ENCODE measurements at places on chromosomes 7 and 10. TPM values are rescaled to one million over a fixed set of nuclear protein-coding genes. Genes with fewer than 3 reads are reported as not detected.

Gene JCAD
- 11.1 TPM for total RNA-seq

- no peak for DNase-seq
- no peaks in the 10 kb centered on the region for H3K27me3 ChIP-seq
- no peak overlapping the region for H3K4me3 ChIP-seq
- no peaks in the 10 kb centered on the region for H3K36me3 ChIP-seq
- H3K4me1 ChIP-seq, result no peaks in the 10 kb centered on the region
Observed at GRCh38 chr10:4372601-4373000, 453.4 kb upstream of the AKR1E2 start.

GRCh38 chr10:69646185-69647060, 16.4 kb downstream of the FAM241B start:
- H3K27ac ChIP-seq, result no peak overlapping the region
- H3K4me3 ChIP-seq, result no peak overlapping the region
- no peaks in the 10 kb centered on the region for H3K27me3 ChIP-seq
- H3K36me3 ChIP-seq, result no peaks in the 10 kb centered on the region
- no peak for DNase-seq

Gene IFIT1
- 10.2 TPM for total RNA-seq

GRCh38 chr7:151071032-151071866, 9.4 kb downstream of the FASTK start:
- H3K27ac ChIP-seq, result no peak overlapping the region
- peaks cover 29% of the 10 kb centered on the region for H3K36me3 ChIP-seq
- no peaks in the 10 kb centered on the region for H3K4me1 ChIP-seq
- no peaks in the 10 kb centered on the region for H3K27me3 ChIP-seq
- no peak overlapping the region for H3K4me3 ChIP-seq

Gene HOGA1
- total RNA-seq, result 1.9 TPM

Gene ACTR3C
- total RNA-seq, result 5.0 TPM

Gene CUZD1
- 0.98 TPM for total RNA-seq

DNA sequence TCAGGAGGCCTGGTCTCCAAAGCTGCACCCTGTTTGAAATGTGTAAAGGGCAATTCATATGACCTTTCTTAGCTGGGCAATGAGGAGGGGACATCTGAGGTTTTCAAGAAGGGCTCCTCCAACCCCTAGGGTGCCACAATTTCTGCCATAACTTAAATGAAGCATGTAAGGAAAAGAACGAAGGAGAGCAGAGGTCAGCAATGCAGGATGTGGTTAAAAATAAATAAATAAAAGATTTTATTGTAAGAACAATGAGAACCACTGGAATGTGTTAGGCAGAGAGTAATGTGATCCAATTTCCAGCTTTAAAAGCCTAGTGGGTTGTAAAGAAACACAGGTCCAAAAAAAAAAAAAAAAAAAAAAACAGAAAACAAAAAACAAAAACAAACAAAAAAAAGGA, 673.1 kb downstream of the TNS3 start:
- H3K27ac ChIP-seq, result no peak overlapping the region
- H3K4me1 ChIP-seq, result no peaks in the 10 kb centered on the region
- H3K36me3 ChIP-seq, result no peaks in the 10 kb centered on the region
- no peak overlapping the region for H3K4me3 ChIP-seq

DNA sequence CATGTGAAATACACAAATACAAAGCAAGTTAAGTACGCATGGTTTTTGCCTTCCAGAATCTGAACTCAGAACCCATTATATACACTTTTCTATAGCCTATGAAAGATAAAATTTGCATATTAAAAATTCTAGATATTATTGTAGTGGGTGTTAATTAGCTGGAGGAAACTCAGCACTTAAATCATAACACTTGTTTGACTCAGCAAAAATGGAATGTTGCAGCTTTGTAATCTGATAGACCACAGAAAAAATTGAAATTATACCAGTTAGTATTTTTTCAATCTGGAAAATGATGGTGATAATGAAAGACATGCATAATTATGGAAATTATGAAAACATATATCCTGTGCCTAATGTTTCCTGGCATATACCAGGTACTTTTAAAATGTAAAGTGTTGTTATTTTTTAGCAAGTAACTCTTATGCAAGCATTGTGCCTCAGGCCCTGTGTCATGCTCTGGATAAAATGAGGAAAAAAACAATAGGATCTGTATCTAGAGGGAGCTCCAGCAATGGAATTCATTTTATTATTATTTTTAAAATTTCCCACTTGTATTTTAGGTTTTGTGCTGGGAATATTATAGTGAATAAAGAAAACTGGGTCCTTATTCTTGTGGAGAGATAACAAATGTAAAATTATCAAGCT, 490.4 kb upstream of the SEMA3A start:
- no peak overlapping the region for H3K4me3 ChIP-seq
- H3K4me1 ChIP-seq, result no peaks in the 10 kb centered on the region
- H3K36me3 ChIP-seq, result no peaks in the 10 kb centered on the region

Gene TBX20
- total RNA-seq, result not detected

DNA sequence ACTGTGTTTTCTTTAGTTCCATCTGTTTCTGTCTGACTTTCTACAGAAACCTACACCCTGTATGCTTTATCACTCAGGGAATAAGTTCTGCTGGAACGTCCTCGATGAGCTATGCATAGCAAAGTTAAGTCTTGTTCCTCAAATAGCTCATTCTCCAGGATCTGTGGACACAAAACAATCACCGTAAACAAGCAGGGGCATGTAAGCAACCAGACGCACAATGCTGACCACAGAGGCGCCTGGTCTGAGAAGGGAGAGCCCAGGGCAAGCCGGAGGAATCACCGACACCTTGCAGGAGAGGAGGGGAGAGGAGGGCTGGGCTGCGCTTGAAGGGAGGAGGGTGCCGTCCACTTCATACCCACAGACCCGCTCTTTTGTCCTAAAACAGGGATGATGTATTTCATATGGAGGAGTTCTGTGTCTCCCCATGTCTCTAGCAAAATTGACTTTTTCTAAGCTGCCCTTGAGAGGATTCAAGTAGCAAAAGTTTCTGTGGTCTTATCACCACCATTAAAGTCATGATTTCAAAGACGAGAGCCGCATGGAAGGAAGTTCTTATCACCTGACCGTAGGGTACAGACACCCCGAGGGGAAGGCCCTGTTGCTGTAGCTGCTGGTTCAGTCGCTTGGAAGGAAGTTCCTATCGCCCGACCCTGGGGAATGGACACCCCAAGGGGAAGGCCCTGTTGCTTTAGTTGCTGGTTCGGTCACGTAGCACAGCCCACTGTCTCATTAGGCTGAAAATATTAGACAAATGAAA, 14.3 kb downstream of the CALML3 start:
- DNase-seq, result no peak
- peak overlapping the region; percentile 81 for H3K27ac ChIP-seq
- no peaks in the 10 kb centered on the region for H3K27me3 ChIP-seq
- H3K36me3 ChIP-seq, result no peaks in the 10 kb centered on the region
- peaks cover 14% of the 10 kb centered on the region for H3K4me1 ChIP-seq

Gene CCDC3
- 9.8 TPM for total RNA-seq

- H3K36me3 ChIP-seq, result peaks cover 4% of the 10 kb centered on the region
- H3K4me3 ChIP-seq, result no peak overlapping the region
- no peaks in the 10 kb centered on the region for H3K27me3 ChIP-seq
- no peak for DNase-seq
Observed at GRCh38 chr7:112905950-112906349, 115.8 kb upstream of the TMEM168 start.

GRCh38 chr10:11345224-11346054, 266.0 kb downstream of the USP6NL start:
- no peak overlapping the region for H3K27ac ChIP-seq
- no peak overlapping the region for H3K4me3 ChIP-seq
- H3K27me3 ChIP-seq, result no peaks in the 10 kb centered on the region

DNA sequence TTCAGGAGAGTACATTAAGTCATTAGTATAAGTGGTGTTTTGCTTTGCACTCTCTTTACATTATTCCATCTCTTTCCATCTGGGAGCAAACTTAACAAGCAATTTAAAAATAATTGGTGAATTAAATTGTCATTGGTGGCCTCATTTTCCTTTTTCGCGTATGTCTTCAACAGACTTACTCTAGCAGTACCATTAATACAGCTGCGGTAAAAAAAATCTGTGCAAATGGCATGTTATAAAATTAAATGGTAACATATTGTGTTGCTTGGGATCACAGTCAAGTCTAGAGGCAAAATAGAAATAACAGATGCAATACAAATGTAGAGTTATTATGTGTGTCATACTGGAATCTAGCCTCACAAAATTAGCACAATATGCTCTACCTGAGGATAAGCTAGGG, 322.4 kb downstream of the PCDH15 start:
- no peaks in the 10 kb centered on the region for H3K4me1 ChIP-seq
- DNase-seq, result no peak
- no peaks in the 10 kb centered on the region for H3K36me3 ChIP-seq
- H3K27ac ChIP-seq, result no peak overlapping the region

- H3K4me1 ChIP-seq, result no peaks in the 10 kb centered on the region
- H3K27me3 ChIP-seq, result no peaks in the 10 kb centered on the region
- H3K4me3 ChIP-seq, result no peak overlapping the region
- no peak for DNase-seq
Observed at GRCh38 chr7:30925117-30925516, 13.5 kb downstream of the AQP1 start.

DNA sequence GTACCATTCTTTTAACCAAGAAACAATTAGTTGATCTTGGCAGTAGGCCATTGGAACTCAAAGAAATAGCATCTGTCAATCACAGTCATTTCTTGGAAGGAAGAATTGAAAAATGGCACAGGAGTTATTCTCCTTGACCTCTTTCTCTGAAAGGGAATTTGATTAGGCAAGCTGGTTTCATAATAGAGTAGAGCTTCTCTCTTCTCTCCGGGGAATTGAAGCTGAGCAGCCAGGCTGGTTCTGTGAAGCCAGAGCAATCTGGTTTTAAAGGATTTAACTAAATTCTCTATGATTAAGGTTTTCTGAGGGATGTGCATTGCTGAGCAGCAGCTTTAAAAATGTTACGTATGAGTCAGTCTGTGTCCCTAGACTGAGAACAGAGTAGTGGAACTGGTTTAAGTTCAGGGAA, 70.2 kb downstream of the AHCYL2 start:
- no peaks in the 10 kb centered on the region for H3K27me3 ChIP-seq
- H3K27ac ChIP-seq, result peak overlapping the region; percentile 1
- no peak for DNase-seq
- no peaks in the 10 kb centered on the region for H3K36me3 ChIP-seq
- no peaks in the 10 kb centered on the region for H3K4me1 ChIP-seq

DNA sequence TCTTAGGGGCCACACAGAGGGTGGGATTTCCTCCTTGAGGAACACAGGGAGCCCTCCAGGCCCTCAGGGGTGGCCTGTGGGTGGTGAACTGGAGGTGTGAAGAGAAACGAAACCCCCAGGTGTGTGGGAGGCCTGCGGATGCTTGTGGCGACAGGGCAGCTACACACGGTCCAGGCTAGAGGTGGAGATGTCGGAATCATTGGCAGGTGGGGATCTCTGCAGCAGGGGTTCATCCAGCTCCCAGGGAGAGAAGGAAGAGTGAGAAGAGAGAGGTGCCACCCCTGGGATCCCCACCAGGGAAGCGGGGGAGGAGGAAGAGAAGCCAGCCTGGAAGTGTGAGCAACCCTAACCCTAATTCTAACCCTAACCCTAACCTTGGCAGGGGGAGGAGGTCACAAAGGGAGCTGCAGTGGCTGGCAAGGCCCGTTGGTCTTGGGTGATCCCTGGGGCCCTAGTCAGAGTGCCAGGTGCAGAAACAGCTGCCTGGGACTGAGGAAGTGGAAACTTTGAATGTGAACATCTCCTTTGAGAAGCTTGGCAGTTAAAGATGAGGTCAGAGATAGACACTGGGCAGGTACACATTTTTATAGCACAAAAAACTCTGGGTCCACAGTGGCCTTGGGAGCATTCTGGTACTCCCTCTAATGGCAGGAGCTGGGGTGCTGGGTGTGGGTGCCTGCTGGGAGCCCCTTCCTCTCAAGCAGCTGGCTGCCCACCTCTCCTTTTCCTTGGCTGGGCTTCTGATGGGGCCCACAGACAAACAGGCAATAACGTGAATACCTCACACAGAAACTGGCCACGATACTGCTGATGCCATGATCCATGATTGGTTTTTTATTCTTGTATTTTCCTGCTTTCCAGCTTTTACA, 6.8 kb upstream of the AEBP1 start:
- no peaks in the 10 kb centered on the region for H3K4me1 ChIP-seq
- no peaks in the 10 kb centered on the region for H3K27me3 ChIP-seq
- H3K4me3 ChIP-seq, result no peak overlapping the region
- H3K36me3 ChIP-seq, result no peaks in the 10 kb centered on the region
- DNase-seq, result no peak
- no peak overlapping the region for H3K27ac ChIP-seq
